ENCODE measurements at places on chromosomes 12 and 14. TPM values are rescaled to one million over a fixed set of nuclear protein-coding genes. Genes with fewer than 3 reads are reported as not detected.

Gene PPM1H
- 12.7 TPM for total RNA-seq

Gene FGF23
- not detected for total RNA-seq

Gene ARHGDIB
- 62.9 TPM for total RNA-seq

DNA sequence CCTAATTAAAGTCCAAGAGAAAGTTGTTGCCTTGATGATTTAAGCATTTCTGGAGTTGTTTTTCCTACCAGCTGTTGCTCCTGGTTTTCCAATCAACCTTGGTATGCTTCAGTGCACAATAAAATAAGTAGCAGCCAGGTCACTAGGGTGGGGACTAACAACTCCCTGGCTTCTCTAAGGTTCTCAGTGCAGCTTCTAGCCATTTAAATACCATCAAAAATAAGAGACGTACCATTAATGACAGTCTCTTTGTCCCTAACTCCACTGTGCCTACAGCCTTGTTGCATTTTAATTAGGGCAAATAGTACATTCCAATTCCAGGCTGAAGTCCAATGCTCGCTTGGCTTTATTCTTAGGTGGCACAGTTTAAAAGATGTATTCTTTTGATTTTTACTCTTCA lies 11.8 kb downstream of the STON2 start:
- peaks cover 45% of the 10 kb centered on the region for H3K4me1 ChIP-seq
- DNase-seq: no peak
- H3K27ac ChIP-seq: no peak overlapping the region

DNA sequence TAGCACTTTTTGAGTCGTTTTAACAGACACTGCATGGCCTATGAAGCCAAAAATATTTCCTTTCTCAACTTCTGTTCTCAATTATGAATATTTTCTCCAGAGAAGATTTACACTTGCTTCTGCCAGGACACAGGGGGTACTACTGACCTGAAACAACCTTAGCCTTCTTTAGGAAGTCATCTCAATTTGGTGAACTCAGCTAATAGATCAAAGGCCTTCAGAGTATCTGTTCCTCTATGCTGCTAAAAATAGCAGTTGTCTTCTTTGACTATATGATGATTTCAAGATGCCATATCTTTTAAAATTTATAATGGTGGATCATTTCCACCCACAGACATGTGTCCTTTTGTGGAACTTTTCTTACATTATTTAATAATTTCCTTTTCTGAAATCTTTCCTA lies 14.0 kb upstream of the NDUFA12 start:
- no peak overlapping the region for H3K27ac ChIP-seq
- H3K4me1 ChIP-seq: no peaks in the 10 kb centered on the region
- no peaks in the 10 kb centered on the region for H3K36me3 ChIP-seq
- H3K4me3 ChIP-seq: no peak overlapping the region
- DNase-seq: no peak
- no peaks in the 10 kb centered on the region for H3K27me3 ChIP-seq

DNA sequence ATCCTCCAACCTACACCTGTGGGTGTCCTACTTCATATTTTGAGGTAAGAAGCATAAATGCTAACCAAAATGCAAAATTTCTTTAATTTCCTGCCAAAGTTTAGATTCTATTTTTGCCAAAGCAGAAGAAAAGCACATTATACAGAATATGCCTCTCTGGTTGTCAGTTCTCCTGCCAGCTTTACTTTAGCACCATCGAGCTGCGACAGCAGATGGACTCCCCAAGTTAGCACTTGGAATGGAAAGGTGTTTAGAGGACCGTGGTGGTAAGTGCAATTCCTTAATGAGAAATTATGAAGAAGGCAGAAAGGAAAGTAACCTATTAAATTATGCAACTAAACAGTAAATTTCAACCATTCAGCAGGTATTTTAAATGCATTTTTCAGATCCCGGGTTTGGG lies 326.6 kb downstream of the RERGL start:
- DNase-seq: no peak
- H3K27ac ChIP-seq: no peak overlapping the region
- no peaks in the 10 kb centered on the region for H3K27me3 ChIP-seq
- H3K4me3 ChIP-seq: no peak overlapping the region
- H3K4me1 ChIP-seq: no peaks in the 10 kb centered on the region
- no peaks in the 10 kb centered on the region for H3K36me3 ChIP-seq

- H3K36me3 ChIP-seq: no peaks in the 10 kb centered on the region
- peak; percentile 72 for DNase-seq
- peak overlapping the region; percentile 91 for H3K27ac ChIP-seq
- peak overlapping the region; percentile 51 for H3K4me3 ChIP-seq
- no peaks in the 10 kb centered on the region for H3K27me3 ChIP-seq
- H3K4me1 ChIP-seq: peaks cover 21% of the 10 kb centered on the region
These were observed 518 bp downstream of the GSKIP start for GRCh38 chr14:96363751-96364336.

- H3K27ac ChIP-seq: peak overlapping the region; percentile 84
- H3K4me3 ChIP-seq: peak overlapping the region; percentile 41
- no peaks in the 10 kb centered on the region for H3K27me3 ChIP-seq
- peaks cover 35% of the 10 kb centered on the region for H3K4me1 ChIP-seq
- no peaks in the 10 kb centered on the region for H3K36me3 ChIP-seq
These were observed 130.9 kb downstream of the NDUFA12 start for GRCh38 chr12:94872671-94872970.

- peaks cover 6% of the 10 kb centered on the region for H3K4me1 ChIP-seq
- peak overlapping the region; percentile 78 for H3K27ac ChIP-seq
- H3K27me3 ChIP-seq: no peaks in the 10 kb centered on the region
- DNase-seq: no peak
These were observed 29.2 kb downstream of the ZCCHC8 start for GRCh38 chr12:122471324-122472226.

Data from thyroid gland (tissue), 4 donors.